ENCODE measurements at places on chromosomes 7 and 10.

GRCh38 chr7:79504607-79505389 is 51.3 kb upstream of the MAGI2 start:
- no peak for DNase-seq

- no peak for DNase-seq
These were observed 82.6 kb downstream of the PTPRE start for GRCh38 chr10:127989481-127990012.

GRCh38 chr7:106590209-106590816 is 70.6 kb downstream of the CCDC71L start:
- DNase-seq: no peak

- no peak for DNase-seq
These were observed 102.4 kb downstream of the SVIL start for GRCh38 chr10:29532256-29532878.

DNA sequence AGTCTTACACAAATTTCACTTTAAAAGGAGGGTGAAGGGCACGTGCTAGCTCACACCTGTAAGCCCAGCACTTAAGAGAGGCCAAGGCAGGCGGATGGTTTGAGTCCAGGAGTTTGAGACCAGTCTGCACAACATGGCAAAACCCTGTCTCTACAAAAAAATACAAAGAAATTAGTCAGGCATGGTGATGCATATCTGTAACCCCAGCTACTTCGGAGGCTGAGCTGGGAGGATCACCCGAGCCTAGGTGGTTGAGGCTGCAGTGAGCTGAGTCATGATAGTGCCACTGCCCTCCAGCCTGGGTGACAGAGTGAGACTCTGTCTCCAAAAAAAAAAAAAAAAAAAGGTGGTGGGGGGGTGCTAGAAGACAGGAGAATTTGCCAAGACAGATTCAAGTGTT is 237.3 kb upstream of the KLF14 start:
- DNase-seq: no peak

- DNase-seq: no peak
These were observed 7.3 kb upstream of the ABLIM1 start for GRCh38 chr10:114665406-114665805.

- no peak for DNase-seq
These were observed 232.7 kb downstream of the TEX36 start for GRCh38 chr10:125450218-125450617.

DNA sequence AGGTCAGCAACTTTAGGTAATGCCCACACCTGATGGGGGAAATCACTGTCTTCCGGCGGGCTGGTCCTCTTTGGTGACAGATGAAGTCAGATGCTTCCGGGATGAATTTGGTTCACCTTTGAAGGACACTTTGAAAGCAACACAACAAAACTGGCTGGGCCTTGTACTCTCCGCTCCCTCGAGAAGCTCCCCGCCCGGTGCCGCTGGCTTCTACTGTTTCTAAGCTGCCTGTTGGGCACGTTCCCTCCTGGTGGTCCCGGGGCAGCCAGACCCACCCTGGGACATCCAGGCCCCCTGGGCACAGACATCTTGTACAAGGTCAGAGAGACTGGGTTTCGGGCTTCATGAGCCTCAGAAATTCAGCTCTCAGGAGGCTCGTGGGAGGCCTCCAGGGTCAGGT is 452.3 kb downstream of the DNAJB6 start:
- no peak for DNase-seq

All from activated CD4-positive, alpha-beta T cell treated with anti-CD3 and anti-CD28 coated beads for 1 hour (primary cell).